ENCODE measurements at places on chromosomes 13 and 19.

- DNase-seq = peak; percentile 59
Measured at GRCh38 chr19:13507053-13507611, 853 bp upstream of the CACNA1A start.

DNA sequence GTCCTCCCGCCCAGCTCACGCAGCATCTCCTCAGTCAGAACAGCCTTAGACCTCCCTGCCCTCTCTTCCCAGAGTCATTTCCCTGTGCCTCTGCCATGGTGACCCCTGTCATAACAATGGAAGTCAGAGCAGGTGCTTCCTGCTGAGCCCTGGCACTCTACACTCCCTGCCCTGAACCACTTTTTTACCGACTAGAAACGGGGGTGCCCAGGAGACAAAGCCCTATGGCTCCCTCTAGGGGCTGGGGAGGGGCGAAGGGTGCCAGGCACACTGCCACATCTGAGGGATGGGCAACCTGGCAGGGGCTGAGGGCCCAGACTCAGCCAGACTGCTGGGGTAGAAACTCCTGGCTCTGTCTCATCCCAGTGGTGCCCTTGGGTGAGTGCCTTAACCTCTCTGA, 16.4 kb downstream of the ZNF574 start:
- DNase-seq = no peak

DNA sequence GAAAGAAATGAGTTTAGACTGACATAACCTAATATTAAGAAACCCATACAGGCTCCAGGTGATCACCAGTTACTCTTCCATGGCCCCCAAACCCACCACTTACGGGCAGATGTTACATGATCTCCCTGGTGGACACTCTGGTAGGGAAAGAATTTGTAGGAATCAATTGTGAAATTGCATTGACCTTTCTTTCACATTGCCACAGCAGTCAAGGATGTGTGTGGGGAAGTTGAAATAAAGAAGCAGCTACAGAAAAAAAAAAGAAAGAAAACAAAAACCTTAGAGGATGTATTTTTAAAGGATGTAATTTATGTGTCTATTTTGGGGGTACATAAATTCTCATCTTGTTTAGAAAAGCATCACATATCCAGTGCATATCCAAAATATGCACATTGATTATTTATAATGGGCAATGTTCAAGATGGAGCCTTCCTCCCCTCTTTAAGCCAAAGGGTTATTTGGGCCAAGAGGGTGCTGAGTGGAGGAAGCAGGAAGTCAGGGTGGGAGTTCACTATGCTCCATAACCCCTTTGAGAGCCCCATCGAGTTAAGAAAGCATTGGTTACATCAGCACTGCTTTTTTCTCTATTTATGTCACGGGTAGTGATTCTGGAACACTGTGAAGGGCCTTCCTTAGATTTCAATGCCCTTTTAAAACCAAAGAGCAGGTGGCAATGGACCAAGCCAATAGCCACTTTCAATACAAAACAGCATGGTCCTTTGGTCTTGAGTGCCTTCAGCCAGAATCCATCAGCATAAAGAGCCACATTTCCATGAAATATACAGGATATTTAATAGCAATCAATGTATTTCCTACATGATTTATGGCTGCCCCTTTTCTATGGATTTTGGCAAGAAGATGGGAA, 169.6 kb downstream of the LACC1 start:
- DNase-seq = no peak

DNA sequence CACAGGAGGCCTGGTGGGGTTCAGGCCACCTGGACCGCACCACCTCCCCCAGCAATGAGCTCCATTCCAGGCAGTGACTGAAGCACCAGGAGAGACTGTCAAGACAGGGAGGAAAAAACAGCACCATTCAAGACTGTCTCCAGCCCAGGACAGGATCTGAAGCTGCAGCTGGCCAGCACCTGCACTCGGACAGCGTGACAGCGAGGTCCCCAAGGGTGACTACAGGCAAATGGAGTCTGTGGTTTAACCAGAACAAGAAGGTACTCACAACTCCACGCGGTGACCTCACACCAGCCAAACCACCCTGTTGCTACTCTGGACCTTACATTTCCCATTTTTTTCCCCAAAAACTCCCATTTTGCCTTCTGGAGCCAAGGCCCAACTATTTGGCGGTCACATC, 9.8 kb downstream of the MED26 start:
- no peak for DNase-seq

DNA sequence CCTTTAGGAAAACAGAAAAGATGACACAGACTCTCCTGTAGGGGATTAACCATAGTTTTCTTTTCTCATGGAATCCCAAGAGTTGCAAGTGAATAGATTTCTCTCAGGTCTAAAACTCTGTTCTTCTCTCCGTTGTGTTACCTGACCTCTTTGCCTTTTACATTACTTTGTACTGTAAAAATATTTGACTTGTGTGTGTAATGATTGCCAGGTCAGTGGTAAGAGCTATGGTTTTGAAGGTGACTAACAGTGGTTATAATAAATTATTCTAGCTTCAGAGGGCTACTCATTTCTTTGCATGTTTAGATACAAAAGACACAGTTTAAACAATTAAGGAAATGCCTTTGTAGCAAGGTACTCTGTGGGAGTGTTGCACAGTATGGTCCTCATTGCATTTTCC, 23.0 kb upstream of the PSG2 start:
- DNase-seq = no peak

GRCh38 chr19:11091703-11092153, 2.5 kb downstream of the LDLR start:
- no peak for DNase-seq

GRCh38 chr19:18751571-18751970, 39.5 kb downstream of the COMP start:
- no peak for DNase-seq

DNA sequence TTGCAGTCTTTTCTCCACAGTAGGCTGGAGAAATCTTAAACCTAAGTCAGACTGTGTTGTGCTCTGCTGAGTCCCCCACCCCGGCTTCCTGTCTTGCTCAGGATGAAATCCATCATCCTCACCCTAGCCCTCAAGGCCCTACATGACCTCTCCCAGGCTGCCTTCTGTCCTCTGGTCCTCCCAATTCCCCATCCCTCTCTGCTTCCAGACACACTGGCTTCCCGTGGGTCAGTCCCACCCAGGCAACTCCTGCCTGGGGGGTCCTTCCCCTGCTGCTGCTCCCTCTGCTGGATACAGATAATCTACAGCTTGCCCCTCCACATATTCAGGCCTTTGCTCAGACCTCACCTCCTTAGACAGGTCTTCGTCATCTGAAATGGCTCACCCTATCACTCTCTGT, 18.4 kb upstream of the CBY2 start:
- no peak for DNase-seq

- DNase-seq = no peak
Measured at GRCh38 chr13:31250435-31250834, 50.7 kb downstream of the B3GLCT start.

GRCh38 chr13:20171364-20171763, 10.5 kb upstream of the GJA3 start:
- DNase-seq = no peak

DNA sequence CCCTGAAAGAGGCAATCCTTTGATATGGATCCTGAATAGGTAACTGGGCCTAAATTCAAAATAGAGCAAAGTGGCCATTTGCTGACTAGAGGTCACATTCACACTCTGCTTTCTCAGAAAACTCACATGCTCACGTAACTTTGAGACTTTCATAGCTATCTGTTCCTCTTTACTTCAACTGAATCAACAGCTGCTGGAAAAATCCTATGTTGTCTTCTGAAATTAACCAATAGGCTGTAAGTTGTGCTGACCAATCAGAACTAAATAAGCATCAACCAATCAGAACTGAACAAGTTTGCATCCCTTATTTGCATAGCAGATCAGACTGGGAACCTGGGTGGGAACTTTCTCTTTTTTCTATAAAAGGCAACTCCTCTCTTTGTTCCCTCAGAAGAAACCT, 24.0 kb upstream of the TBC1D4 start:
- DNase-seq = no peak

DNA sequence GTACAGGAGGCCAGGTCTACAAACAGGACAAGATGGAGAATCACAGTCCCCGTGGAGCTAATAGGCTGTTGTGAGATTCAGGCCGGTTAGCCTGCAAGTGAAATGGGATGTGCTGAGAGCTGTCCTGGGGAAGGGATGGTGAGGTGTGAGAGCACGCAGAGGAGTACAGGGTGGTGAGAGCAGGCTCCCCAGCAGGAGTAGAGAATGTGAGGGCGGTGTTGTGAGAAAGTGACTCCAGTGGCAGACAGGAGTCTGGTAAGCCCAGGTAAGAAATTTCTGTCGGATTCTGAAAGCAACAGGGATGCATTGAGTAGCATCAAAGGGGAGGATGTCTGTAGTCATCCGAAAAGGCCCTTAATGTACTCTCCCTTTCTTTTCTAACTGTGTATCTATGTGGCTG, 50.7 kb upstream of the GPR183 start:
- DNase-seq = no peak

GRCh38 chr19:10654610-10655456, 687 bp downstream of the ILF3 start:
- DNase-seq = peak; percentile 94

DNA sequence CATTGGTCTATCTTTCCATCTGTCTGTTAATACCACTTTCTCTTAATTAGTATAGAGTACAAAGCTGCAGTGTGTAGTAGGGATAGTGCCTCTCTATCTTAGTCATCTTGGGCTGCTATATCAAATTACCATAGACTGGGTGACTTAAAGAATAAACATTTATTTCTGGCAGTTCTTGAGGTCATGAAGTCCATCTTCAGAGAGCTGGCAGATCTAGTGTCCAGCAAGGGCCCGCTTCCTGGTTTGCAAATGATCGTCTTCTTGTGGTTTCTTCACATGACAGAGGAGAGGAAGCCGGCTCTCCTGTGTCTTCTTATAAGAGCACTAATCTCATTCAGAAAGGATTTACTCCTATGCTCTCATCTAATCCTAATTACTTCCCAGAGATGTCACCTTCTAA, 6.1 kb downstream of the ZNF700 start:
- no peak for DNase-seq

- no peak for DNase-seq
Measured at GRCh38 chr19:45245334-45245787, at the start of gene EXOC3L2. Gene EXOC3L2, minus strand, starts transcription at chr19:45245407. Its CDS starts 6,362 bp downstream, at chr19:45239045.

DNA sequence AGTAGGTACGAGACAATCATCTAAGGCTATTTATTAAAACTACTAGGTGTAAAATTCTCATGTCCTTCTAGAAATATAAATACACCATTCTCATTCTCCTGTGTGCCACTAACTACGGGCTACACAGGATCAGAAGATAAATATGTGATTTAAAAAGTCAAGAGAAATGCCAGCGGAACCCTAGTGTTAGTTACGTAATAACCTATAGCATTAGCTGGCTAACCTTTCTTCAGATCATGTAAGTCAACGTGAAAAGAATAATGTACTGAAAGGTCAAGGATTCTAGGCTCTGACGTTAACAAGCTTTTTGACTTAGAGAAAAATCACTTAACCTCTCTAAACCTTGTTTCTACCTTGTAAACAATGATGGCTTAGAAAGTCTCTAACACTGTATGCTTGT, 121.8 kb downstream of the RGCC start:
- no peak for DNase-seq

DNA sequence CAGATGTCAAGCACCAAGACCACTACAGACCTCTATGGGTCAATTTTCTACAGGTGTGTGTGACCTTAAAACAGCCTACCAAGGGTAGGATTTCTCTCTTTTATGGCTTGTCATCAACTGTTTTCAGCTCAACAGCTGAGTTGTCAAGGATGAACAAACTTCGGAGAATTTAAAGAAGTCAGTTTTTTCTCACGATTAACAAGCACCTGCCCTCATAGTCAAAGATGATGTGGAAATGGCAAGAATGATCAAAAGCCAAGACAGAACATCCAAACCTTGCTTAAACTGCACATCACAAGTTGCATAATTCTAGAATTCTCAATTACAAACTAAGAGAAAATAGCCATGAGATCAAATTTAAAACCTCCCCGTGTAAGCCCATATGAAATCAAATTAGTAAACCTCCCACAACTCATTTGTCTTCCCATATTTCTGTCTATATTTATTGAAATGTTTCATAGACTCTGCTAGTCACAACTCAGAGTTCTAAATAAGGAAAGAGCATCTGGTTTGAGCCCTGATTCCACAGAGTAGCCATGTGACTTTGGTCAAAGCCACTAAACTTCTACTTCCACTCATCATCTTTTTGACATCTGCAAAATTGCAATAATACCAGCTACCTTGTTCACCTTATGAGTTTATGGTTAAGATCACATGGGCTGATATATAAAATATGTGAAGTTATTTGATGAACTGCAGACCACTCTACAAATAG, 521.5 kb upstream of the HTR2A start:
- no peak for DNase-seq

DNA sequence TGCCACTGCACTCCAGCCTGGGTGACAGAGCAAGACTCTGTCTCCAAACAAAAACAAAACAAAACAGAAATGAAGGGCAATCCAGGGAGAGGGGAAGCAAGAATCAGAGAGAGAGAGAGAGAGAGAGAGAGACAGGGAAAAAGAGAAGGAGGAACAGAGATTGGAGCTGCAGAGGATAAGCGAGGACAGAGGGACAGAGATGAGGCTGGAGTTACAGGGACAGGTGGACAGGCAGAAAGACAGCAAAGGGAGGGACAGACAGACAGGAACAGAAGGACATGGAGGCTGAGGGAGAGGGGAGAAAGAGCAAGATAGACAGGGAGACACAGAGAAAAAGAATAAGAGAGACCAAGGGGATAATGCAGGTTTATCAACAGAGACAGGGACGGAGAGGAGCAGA, 1.3 kb upstream of the CRX start:
- no peak for DNase-seq
